Thoracic aorta (tissue), 2 donors: ENCODE measurements at places on chromosomes 13 and 19.

- DNase-seq = no peak
Measured at GRCh38 chr13:95652821-95653220, 8.3 kb upstream of the DZIP1 start.

DNA sequence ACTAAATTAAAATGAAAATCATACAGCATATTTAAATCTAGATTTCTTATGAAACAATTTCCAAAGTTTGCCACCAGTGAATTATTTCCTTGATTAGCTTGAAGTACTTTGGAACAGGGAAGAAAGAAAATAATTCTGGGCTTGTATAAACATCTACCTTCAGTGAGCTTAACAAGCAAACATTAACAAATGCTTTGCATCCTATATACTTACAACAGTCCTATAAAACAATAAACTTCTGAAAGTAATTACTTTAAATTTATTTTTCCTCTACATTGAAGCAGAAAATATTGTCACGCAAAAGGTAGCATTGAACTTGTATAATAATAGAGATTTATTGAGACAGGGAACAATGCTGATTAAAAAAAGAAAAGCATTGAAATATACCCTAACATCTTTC, 164.8 kb downstream of the DACH1 start:
- no peak for DNase-seq

DNA sequence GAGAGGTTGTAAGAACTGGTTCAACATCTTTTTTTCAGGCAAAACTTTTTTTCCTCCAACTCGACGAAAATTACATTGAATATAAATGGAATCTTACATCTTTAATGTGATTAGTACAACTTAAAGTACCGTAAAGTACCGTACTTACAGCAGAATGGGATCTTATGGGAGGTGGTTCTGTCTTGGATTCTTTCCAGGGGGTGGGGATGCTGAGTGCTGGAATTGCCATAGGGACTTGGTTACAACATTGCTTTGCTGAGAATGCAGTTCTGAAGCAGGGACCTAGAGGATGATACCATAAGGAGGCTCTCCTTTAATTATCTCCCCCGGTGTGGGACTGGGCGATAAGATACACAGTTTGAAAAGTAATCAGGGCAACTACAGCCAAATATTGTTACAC, 186.4 kb downstream of the KLF5 start:
- no peak for DNase-seq

GRCh38 chr13:45074721-45075120, 45.6 kb upstream of the GTF2F2 start:
- DNase-seq = no peak
